ENCODE measurements at places on chromosomes 12 and 14.

DNA sequence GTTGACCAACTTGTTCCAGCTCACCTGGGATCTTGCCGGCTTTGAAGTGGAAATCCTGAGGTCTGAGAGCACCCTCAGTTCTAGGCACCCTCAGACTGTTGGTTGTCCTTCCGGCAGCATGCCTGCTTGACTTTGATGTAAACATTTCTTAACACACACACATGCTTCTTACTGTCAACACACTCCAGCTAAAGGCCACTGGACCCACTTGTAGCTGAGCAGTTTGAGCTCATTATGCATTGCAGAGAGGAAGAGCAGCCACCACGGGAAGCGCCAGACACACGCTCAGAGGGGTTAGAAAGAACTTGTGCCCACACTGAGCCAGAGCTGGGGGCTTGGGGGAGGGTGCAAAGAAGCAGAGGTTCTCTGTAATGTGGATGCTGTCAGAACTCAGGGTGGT lies 55.8 kb downstream of the TNFAIP2 start:
- DNase-seq = no peak

DNA sequence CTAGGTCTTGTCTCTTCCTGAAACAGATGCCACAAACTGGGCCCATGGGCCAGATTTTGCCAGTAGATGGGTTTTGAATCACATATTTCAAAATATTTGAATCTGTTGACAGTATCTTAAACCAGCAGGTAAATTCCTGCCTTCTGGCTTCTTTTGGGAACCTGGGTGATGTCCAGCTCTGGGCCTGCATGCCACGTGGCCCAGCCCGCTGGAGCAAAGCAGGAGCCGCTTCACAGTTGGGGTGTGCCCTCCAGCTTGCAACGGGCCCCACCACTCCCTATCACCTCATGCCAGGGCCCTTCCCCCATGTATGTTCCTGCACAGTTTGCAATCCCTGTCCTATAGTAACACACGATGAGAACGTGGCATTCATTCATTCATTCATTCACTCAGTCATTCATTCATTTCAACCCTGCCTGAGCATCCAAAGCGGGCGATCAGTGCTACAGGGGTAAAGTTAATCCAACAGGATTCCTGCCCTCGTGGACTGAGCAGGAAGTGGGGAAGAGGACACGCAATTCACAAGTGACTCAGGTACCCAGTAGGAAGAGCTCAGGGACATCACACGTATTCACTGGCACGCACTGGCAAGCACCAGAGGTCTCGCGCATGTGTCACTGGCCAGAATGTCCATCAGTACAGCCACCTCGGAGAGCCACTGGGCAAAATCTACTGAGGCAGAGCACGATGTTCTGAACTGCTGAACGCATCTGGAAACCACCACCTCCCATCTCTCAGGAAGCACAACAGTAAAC lies 27.8 kb downstream of the SCARB1 start:
- DNase-seq = no peak

- DNase-seq = no peak
Measured at GRCh38 chr12:22299294-22299912, 35.1 kb downstream of the ST8SIA1 start.

GRCh38 chr12:131138638-131139362 lies 185.1 kb downstream of the ADGRD1 start:
- DNase-seq = no peak

DNA sequence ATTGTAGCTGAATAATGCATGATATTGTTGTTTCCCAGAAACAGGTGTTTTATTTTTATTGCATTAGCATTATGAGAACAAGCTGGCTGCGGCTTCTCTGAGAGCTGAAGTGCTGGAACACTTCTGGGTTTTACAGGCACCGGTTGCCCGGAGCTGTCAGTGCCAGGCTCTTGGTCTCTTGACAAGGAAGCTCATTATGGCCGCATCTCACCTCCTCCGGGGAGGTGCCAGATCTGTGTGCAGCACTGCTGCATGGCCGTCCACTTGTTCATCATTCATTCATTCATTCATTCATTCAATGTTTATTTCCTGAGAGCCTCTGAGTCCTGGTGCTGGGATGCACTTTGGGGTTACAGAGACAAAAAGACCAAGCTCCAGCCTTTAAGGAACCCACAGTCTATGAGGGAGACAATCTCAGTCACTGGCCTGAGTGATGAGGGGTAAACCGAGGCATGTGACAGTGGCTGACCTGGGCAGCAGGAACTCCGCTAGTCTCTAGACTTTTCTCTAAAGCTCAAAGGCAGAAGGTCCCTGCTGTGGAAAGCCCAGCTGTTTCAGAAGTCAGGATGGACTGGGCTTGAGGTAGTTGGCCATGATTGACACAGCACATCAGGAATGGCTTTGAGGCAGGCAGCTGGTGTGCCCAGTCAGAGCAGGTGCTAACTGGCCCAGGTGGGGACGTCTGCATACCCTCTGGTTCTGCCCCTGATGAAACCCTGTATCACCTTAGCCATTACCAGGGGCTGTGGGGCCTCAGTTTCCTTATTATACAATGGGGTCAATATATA lies 181.0 kb downstream of the ADGRD1 start:
- DNase-seq = no peak

Data from hindlimb muscle (tissue), 1 donor.